ENCODE measurements at places on chromosomes 1 and 21.

GRCh38 chr1:227849251-227849650 is 33.8 kb downstream of the PRSS38 start:
- no peak for DNase-seq

GRCh38 chr1:233951804-233952203 is 47.3 kb downstream of the SLC35F3 start:
- no peak for DNase-seq

DNA sequence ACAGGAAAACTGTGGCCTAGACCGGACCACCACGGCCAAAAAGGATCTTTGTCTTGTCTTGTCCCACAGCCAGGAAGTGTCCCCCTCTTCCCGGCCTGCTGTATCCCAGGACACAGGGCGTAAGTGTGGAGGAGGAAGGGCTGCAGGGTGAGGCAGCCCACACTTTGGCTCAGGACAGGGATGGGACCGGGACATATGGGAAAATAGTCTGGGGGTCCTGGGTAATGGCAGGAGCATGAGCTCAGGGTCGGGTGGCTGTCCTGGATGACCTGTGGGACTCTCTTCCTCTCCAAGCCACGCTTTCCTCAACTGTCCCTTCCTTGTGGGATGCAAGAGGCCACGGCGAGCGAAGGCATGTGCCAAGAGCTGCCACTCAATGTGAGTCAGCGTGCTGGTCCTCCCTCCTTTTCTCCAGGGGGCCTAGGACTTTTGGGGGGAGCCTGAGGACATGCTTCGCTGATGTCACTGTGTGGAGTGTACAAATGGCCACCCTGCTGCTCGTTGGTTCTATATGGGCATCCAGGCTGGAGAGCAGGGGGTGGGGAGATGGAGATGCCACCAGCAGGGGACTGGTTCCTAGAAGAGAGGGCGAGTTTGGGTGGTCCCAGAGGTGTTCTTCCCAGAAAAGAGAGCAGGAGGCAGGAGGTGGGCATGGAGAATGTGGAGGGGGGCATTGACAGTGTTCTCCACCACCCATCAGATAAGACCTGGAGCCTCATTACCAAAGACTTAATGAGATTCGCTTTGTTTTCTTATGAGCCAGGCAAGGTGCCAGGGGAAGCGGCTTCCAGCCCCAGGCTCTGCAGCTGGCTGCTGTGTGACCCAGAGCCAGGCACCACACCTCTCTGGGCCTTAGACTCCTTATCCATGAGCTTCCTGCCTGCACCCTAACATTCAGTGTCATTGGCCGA is 11.5 kb upstream of the PADI1 start:
- DNase-seq: no peak

- DNase-seq: no peak
Measured at GRCh38 chr1:241215203-241215602, 141.8 kb downstream of the RGS7 start.

GRCh38 chr1:56506951-56507491 is 72.3 kb downstream of the PLPP3 start:
- DNase-seq: no peak

GRCh38 chr1:228650141-228650540 is 85.1 kb upstream of the RHOU start:
- DNase-seq: no peak

DNA sequence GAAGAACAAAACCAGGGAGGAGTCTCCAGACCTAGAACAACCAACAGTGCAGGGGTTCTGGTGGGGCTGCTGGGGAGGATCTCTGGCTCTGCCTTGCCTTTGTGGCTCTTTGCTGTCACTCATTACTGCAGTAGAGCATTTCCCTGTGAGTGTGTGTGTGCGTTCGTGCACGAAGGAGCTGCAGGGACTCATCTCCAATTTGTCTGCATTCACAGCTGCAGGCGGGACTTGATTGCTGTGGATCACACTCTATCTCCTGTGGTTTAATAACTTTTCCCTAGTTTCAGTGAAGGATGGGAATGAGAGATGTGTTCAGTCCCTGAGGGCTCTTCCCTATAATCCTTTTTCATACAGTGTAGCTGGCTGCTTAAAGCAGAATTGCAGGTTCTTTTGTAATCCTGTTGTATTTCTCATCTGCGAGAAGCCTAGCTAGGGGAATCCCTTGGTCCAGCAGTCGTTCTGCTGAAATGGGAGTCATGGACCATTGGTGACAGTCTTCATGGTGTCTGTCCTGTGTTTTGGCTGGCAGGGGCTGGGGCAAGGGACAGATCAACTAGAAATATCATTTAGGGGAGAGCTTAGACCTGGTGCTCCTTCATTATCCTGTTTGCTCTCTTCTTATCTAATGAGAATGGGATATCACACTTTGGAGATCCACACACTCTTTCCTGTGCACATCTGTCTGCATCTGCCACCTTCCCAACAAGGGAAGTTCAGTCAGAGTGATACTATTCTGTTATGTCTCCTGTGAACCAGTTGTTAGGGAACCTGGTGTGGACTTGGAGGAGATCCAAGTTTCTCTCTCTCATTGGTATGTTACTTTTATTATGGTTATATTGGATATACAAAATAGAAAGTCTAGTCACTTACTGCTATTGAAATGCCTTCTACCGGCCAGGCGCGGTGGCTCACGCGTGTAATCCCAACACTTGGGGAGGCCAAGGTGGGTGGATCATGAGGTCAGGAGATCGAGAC is 3.0 kb downstream of the PCP4L1 start:
- no peak for DNase-seq

DNA sequence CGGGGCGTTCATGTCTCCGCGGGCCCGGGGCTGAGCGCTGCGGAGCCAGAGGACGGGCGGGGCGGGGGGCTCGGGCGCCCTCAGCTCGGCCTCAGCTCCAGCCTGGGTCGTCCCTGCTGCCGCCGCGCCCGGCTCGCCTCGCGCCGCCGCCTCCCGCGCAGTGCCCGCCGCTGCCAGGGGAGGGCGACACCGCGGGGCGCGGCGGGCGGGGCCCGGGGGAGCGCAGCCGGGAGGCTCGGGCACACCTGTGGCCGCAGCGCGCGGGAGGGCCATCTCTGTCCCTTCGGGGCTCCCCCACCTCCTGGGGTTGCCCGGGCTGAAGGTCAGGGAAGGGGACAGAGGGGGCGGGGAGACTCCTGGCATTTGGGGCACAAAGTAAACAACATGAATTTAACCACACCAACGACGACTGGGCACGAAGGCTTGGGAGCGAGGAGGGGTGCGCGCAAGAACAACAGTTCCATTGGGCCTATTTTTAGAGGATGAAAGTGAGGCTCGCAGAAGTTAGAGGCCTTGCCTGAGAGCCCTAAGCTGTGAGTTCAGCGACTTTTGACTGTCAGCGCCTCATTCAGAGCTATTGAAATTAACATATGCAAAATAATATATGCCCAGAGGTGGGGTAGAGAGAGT is at the start of gene FAM131C:
Gene FAM131C, minus strand, starts transcription at position 162 of the 630 bp plus-strand sequence. CDS start 209 bp downstream, outside the sequence.
- DNase-seq: peak; percentile 7

GRCh38 chr1:72780212-72780611 is 497.9 kb upstream of the NEGR1 start:
- no peak for DNase-seq

DNA sequence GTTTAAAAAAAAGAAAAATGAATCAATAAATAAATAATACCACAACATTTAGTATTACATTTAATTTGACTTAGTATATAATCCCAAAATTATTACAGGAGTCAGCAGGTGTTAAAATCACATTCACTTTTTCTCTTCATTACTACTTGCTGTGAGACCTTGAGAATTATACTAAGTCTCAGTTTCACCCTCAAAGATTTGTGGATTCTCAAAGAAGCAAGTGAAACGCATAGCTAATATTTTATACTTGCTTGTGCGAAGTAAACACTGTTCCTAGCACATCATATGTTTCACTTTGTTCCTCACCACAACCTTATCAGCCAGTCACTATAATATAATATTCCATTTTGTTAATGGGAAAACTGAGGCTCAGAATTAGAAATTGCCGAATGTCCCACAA is 4.0 kb downstream of the CLCA1 start:
- DNase-seq: no peak

- DNase-seq: no peak
Measured at GRCh38 chr21:37871121-37871862, 45.0 kb downstream of the KCNJ6 start.

GRCh38 chr1:38418195-38419030 is 371.8 kb upstream of the POU3F1 start:
- DNase-seq: no peak

DNA sequence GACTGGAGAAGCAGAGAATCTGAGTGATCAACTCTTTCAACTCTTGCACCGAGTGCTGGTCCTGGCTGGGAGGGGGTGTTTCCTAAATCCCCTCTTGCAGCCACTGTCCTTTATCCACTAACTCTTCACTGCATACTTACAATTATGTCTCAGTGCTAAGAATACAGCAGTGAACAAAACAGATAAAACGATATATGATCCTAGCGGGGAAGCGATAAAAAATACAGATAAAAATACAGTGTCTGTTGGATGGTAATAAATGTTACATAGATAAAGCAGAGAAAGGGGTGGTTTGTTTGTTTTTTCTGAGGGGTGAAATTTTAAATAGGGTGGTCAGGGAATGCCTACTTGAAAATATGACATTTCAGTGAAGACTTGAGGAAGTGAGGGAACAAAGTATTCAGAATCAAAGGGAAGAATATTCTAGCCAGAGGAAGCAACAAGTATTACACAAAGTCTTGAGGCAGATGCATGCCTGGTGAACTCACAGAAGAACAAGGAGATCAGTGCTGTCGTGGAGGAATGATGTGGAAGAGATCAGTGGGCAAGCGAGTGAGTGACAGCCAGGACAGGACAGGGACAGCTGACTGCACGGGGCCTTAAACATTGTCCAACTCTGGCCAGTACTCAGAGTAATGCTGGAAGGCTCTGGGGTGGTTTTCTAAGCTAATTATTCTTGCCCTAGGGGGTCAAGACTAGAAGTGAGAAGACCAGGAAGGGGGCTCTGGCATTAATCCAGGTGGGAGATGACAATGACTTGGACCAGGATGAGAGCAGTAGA is 110.0 kb downstream of the APP start:
- DNase-seq: no peak

All from stimulated activated CD8-positive, alpha-beta memory T cell treated with anti-CD3 and anti-CD28 coated beads, Interleukin-4, amount 100 ng/mL, for 1 hour (primary cell).